Kidney tubule cell (primary cell): ENCODE measurements at places on chromosomes 16 and 17.

DNA sequence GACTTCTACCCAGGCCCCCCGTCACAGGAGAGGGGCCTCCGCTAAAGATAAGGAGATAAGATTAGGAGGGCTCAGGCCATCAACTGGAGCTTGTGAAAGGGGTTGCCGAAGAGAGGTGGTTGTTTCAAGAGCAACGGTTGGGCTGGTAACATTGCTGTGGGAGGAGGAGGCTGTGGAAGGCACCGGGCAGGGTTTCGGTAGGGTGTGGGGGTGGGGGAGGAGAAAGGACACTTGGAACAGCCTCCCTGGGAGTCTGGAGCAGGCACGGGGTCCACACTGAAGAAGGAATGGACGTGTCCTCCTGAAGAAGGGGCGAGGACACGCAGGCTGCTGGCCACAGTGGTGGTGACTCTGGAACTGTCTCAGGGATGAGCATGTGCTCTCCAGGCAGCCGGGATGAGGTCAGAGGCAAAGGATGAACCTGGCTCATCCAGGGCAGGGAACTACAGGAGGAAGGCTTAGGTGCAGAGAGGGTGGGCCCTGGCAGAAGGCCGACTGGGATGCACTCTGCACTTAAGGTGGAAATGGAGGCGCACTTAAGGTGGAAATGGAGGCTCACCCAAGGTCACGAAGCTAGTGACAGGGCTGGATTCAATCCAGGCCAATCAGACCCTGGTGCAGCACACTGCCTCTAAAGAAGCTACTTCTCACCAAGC, 1.2 kb upstream of the EPX start:
- DNase-seq: peak; percentile 38

- no peak for DNase-seq
These were observed 6.1 kb upstream of the DRC7 start for GRCh38 chr16:57688487-57688986.

GRCh38 chr16:55839115-55839514, 6.2 kb upstream of the CES1 start:
- DNase-seq: no peak

- DNase-seq: no peak
These were observed 507 bp downstream of the FHOD1 start for GRCh38 chr16:67246756-67247191.

DNA sequence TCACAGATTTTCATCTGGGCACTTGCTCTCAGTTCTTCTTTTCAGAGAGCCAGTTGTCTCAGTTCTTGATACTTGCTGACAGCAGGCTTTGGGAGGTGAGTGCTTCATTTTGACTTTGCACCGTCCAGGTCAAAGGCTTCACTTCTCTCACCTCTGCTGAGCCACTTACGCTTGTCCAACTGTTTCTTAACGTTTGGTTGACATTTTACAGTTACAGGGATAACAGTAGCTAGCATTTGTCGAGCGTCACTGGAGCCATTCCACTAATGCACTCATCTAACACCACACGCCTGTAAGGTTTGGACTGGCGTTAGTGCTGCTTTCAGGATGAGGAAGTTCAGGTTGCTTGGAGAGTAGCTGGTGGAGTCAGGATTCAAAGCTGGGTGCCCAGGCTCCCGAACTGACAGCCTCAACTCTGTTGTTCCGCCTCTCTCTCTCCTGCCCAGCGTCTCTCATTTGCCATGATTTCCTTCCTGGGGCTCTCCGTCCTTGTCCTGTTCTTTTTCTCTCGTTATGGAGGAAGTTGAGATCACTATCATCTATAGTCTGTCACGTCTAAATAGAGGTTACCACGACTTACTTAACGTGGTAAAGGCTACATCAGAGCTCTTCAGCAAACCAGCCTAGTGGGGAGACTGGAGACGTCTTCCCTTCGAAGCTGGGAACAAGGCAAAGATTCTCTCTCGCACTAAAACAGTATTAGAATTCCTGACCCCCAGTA, 220.8 kb downstream of the RPTOR start:
- DNase-seq: no peak
